ENCODE measurements at places on chromosomes 5 and 9. TPM values are rescaled to one million over a fixed set of nuclear protein-coding genes. Genes with fewer than 3 reads are reported as not detected.

Gene TXNDC8
- not detected for total RNA-seq

Gene FRRS1L
- total RNA-seq: 5.0 TPM

Gene ACTBL2
- 0.16 TPM for total RNA-seq

Gene GHR
- 24.3 TPM for total RNA-seq

Gene GLDC
- 18.4 TPM for total RNA-seq

Gene GGTA1
- 0.07 TPM for total RNA-seq

Gene ORM1
- 397 TPM for total RNA-seq
